Esophagus squamous epithelium (tissue), 5 donors: ENCODE measurements at places on chromosomes 1 and 21. TPM values are rescaled to one million over a fixed set of nuclear protein-coding genes. Genes with fewer than 3 reads are reported as not detected.

The UBL4B gene
- total RNA-seq = 0.59 TPM

The CELA2A gene
- total RNA-seq = not detected

The OLFM3 gene
- total RNA-seq = not detected

The CR1L gene
- not detected for total RNA-seq

The RAP1GAP gene
- total RNA-seq = 6.8 TPM

The C1orf210 gene
- 7.9 TPM for total RNA-seq

The AQP10 gene
- not detected for total RNA-seq

The SPRR4 gene
- total RNA-seq = not detected

The LEMD1 gene
- 1.1 TPM for total RNA-seq

DNA sequence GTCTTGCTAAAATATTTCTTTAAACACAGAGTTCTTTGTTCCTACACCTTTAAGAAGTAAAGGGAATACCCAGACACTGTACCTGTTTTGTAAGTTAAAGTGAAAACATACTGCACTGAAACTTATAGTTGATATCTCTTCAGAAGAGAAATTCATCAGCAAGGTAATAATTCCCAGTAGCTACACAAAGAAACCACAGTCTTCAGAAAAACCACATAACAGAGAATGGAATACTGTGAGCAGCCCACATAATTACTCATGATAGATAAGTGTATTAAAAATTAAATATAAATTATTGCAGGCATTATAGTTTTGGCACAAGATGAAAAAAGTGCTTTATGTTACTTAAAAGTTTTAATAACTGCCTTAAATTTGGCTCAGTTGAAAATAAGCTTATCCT, 276.6 kb downstream of the SETD4 start:
- H3K36me3 ChIP-seq = no peaks in the 10 kb centered on the region
- no peak for DNase-seq
- H3K27me3 ChIP-seq = no peaks in the 10 kb centered on the region
- H3K4me1 ChIP-seq = peaks cover 12% of the 10 kb centered on the region

DNA sequence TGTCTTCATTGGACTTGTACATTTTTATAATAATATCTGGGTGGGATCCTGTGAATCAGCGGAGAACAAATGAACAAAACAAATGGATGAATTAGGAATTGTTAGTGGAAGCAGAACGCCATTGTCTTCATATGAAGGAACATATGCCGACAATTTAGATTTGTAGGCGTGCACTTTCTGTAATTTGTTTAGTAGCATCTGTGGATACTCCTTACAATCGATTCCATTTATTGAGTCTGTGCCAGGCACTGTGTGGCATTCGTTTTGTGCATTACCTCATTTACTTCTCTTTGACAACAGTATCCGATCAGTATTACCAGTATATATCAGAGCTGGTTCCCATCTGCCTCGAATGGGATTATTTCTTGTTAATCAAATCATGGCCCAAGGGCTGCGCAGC, 61.9 kb downstream of the PRDM2 start:
- H3K27ac ChIP-seq = no peak overlapping the region
- no peaks in the 10 kb centered on the region for H3K27me3 ChIP-seq

- no peaks in the 10 kb centered on the region for H3K4me1 ChIP-seq
- H3K36me3 ChIP-seq = peaks cover 38% of the 10 kb centered on the region
- no peak for DNase-seq
Observed at GRCh38 chr1:48442864-48443619, 29.0 kb downstream of the SPATA6 start.

DNA sequence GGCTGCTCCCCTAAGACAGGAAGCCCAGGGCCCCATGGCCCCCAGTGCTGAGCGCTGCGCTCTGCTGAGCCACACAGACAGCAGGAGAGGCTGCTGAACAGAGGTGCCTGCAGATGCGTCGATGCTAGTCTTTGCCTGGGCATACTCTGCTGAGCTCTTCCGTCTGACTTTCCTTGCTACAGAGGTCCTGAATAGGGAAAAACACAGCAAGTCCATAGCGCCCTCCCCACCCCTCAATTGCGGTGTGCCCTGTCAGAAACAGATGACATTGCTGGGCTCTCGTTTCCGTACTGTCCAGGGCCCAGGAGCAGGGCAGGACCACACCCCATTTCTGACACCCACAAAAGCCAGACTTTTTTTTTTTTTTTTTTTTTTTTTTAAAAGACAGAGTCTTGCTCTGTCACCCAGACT, 252.5 kb downstream of the SDCCAG8 start:
- DNase-seq = no peak
- H3K27ac ChIP-seq = no peak overlapping the region
- peaks cover 22% of the 10 kb centered on the region for H3K36me3 ChIP-seq
- no peaks in the 10 kb centered on the region for H3K27me3 ChIP-seq
- H3K4me3 ChIP-seq = no peak overlapping the region

GRCh38 chr1:204623365-204623893, 62.1 kb downstream of the LRRN2 start:
- H3K27ac ChIP-seq = no peak overlapping the region
- no peaks in the 10 kb centered on the region for H3K27me3 ChIP-seq
- H3K4me3 ChIP-seq = no peak overlapping the region
- DNase-seq = no peak
- no peaks in the 10 kb centered on the region for H3K36me3 ChIP-seq
- peaks cover 46% of the 10 kb centered on the region for H3K4me1 ChIP-seq

DNA sequence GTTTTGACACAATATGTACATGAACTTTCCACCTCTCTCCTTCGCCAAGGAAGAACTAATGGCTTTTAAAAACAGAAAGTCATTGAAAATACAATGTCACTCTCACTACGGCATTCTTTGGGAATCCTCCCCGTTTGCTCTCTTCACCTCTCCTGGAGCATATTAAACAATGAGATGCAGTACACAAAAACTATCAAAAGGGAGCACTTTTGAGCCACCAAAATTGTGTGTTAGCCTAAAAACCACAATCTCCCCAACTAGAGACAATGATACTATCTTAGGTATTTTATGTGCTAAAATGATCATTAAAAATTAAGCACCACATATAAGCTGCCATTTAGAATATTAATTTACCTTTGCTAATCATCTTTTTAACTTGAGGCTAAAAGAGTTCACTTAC, 425.5 kb downstream of the KCTD3 start:
- no peak overlapping the region for H3K27ac ChIP-seq
- H3K4me1 ChIP-seq = no peaks in the 10 kb centered on the region
- H3K4me3 ChIP-seq = no peak overlapping the region

DNA sequence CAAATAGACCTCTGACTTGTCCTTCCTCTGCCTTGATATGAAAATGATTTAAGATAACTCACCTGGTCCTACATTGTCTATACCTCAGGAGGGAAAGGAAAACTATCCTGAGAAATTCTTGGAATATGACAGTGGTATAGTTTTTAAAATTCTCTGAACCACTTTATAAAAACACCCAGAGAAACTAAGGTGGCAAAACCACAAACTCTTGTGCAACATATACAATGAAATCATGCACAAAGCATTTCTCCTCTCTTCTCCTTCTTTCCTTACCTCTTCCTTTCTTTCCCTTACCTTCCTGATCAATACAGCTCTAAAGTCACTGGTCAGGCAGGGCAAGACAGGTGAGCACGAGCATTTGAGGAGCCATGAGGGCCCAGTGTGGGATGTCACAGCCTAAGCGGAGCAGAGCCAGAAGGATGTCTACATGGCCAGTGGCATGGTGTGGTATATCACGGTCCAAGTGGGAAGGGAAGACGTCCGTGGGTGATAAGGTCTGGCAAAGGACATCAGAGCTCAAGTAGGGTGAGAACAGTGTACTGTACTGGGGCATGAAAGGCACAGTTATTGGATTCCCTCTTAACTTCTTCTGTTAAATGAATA, 543.3 kb downstream of the DPYD start:
- H3K36me3 ChIP-seq = no peaks in the 10 kb centered on the region
- no peaks in the 10 kb centered on the region for H3K27me3 ChIP-seq
- no peak for DNase-seq
- H3K27ac ChIP-seq = no peak overlapping the region
- no peak overlapping the region for H3K4me3 ChIP-seq

- no peaks in the 10 kb centered on the region for H3K27me3 ChIP-seq
- no peak overlapping the region for H3K27ac ChIP-seq
- H3K4me3 ChIP-seq = no peak overlapping the region
- H3K4me1 ChIP-seq = no peaks in the 10 kb centered on the region
- no peaks in the 10 kb centered on the region for H3K36me3 ChIP-seq
- no peak for DNase-seq
Observed at GRCh38 chr21:19326531-19327319, 923.1 kb upstream of the TMPRSS15 start.

DNA sequence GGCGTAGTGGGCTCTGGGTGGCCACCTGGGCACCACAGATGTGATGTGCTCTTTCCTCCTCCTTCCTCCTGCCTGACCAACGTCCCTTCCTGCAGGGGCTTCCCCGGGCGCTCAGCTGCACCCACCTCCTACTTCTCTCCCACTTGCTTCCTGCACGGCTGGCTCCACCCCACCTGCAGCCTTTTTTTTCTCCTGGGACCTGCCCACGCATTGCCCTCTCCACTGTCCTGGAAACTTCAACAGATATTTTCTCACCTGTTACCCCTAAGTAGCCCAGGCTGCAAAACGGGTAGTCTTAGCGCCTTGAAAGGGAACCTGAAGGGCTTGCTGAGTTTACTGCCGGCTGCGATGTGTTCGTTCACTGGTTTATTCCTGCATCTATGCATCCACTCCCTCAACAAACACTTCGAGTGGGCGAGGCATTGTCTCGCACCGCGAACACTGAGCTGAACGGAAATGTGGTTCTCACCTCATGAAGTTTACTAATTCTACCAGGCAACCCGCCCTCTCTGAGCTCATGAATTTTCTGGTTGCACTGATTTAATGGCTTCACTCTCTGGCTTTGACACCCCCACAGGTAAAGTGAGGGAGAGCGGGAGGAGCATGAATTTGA, 23.6 kb downstream of the ZBTB18 start:
- H3K36me3 ChIP-seq = no peaks in the 10 kb centered on the region
- H3K4me1 ChIP-seq = no peaks in the 10 kb centered on the region
- H3K27ac ChIP-seq = no peak overlapping the region
- H3K27me3 ChIP-seq = peaks cover 25% of the 10 kb centered on the region
- DNase-seq = no peak

DNA sequence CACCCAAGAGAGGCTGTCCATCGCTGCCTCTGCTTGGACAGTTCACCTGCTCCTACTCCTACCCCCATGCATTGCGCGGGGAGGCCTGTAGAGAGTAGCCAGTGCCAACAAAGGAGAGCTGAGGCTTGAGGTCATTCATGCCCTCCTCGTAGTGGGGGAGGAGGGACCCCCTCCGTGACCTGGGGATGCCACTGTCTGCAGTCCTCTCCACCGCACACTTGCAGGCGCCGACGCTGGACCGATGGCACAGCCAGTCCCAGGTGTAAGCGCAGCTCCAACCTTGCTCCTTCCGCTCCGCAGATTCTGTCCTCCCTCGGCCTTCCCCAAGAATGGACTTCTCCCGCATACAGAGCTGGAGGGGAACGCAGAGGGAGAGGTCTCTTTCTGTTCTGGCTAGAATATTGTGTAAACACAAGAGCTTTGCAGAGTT, 672 bp upstream of the PHLDA3 start:
- H3K4me1 ChIP-seq = peaks cover 46% of the 10 kb centered on the region
- DNase-seq = no peak
- H3K27me3 ChIP-seq = no peaks in the 10 kb centered on the region
- peaks cover 8% of the 10 kb centered on the region for H3K36me3 ChIP-seq
- H3K27ac ChIP-seq = peak overlapping the region; percentile 93
- peak overlapping the region; percentile 93 for H3K4me3 ChIP-seq

- DNase-seq = no peak
- peaks cover 94% of the 10 kb centered on the region for H3K4me1 ChIP-seq
- H3K4me3 ChIP-seq = no peak overlapping the region
- peak overlapping the region; percentile 100 for H3K27ac ChIP-seq
- no peaks in the 10 kb centered on the region for H3K27me3 ChIP-seq
- H3K36me3 ChIP-seq = peaks cover 3% of the 10 kb centered on the region
Observed at GRCh38 chr1:228088586-228089498, 6.3 kb downstream of the ARF1 start.

DNA sequence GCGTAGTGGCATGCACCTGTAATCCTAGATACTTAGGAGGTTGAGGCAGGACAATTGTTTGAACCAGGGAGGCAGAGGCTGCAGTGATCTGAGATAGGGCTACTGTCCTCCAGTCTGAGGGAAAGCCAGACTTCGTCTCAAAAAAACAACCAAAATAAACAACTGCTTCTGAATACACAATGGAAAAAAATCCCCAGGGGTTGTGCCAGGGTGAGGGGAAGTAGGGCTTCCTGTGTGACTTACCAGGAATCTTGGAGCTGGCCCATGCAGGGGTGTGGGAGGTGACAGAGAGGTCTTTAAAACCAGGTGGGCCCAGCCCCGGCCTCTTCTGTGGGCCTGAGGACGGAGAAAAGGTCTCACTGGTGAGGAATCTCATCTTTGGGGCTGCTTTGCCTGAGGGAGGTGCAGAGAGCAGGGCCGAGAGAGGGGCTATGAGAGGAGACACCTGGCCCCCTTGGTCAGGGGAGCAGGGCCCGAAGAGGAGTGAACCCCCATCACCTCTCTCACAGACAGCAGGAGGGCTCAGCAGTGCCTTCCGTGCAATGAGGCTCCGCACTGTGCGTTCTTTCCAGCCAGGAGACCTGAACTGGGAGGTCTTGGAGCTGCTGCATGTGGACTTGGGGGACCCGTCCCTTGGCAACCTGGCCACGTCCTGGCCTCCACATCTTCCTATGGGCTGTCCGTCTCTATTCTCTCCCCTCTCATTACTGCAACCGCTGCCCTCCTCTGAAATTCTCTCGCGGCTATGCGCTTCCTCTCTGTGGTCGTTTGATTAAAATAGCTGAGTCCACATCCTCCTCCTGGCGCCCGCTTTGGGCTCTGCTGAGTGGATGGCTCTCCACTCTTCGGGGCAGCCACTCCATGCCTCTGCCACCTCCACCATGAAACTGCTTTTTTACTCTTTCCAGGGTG, 10.7 kb downstream of the PLA2G5 start:
- no peaks in the 10 kb centered on the region for H3K36me3 ChIP-seq
- no peak for DNase-seq
- no peaks in the 10 kb centered on the region for H3K4me1 ChIP-seq
- H3K27ac ChIP-seq = no peak overlapping the region
- no peak overlapping the region for H3K4me3 ChIP-seq

GRCh38 chr1:7538849-7539768, 232.0 kb upstream of the VAMP3 start:
- no peak overlapping the region for H3K27ac ChIP-seq
- no peak overlapping the region for H3K4me3 ChIP-seq
- DNase-seq = no peak
- H3K4me1 ChIP-seq = peaks cover 6% of the 10 kb centered on the region
- H3K27me3 ChIP-seq = no peaks in the 10 kb centered on the region

GRCh38 chr1:93016171-93016570, 54.9 kb upstream of the DIPK1A start:
- H3K4me3 ChIP-seq = no peak overlapping the region
- DNase-seq = no peak
- H3K36me3 ChIP-seq = no peaks in the 10 kb centered on the region
- H3K27ac ChIP-seq = no peak overlapping the region
- H3K4me1 ChIP-seq = no peaks in the 10 kb centered on the region
- no peaks in the 10 kb centered on the region for H3K27me3 ChIP-seq

- no peak for DNase-seq
- H3K27ac ChIP-seq = no peak overlapping the region
- no peaks in the 10 kb centered on the region for H3K4me1 ChIP-seq
- no peak overlapping the region for H3K4me3 ChIP-seq
Observed at GRCh38 chr21:40386294-40386911, 460.6 kb downstream of the DSCAM start.

- no peak overlapping the region for H3K4me3 ChIP-seq
- DNase-seq = no peak
- H3K27ac ChIP-seq = no peak overlapping the region
- no peaks in the 10 kb centered on the region for H3K4me1 ChIP-seq
Observed at GRCh38 chr1:226093621-226094020, 31.1 kb downstream of the H3-3A start.

GRCh38 chr1:65260851-65261473, 48.4 kb upstream of the DNAJC6 start:
- H3K36me3 ChIP-seq = no peaks in the 10 kb centered on the region
- H3K4me3 ChIP-seq = no peak overlapping the region
- H3K27ac ChIP-seq = no peak overlapping the region
- H3K27me3 ChIP-seq = peaks cover 27% of the 10 kb centered on the region
- peaks cover 18% of the 10 kb centered on the region for H3K4me1 ChIP-seq
